ENCODE measurements at places on chromosomes 5 and 9. TPM values are rescaled to one million over a fixed set of nuclear protein-coding genes. Genes with fewer than 3 reads are reported as not detected.

GRCh38 chr9:37938121-37938891 lies 34.4 kb upstream of the SLC25A51 start:
- H3K27ac ChIP-seq = no peak overlapping the region
- H3K4me1 ChIP-seq = no peaks in the 10 kb centered on the region
- no peaks in the 10 kb centered on the region for H3K36me3 ChIP-seq
- DNase-seq = no peak

The WDR31 gene
- 0.76 TPM for total RNA-seq

GRCh38 chr9:90999425-91000397 lies 198.1 kb downstream of the SYK start:
- peak overlapping the region; percentile 21 for H3K27ac ChIP-seq
- no peaks in the 10 kb centered on the region for H3K4me1 ChIP-seq
- no peak overlapping the region for H3K4me3 ChIP-seq
- no peaks in the 10 kb centered on the region for H3K27me3 ChIP-seq
- H3K36me3 ChIP-seq = no peaks in the 10 kb centered on the region

GRCh38 chr9:89372230-89372816 lies 54.0 kb downstream of the SECISBP2 start:
- no peak overlapping the region for H3K4me3 ChIP-seq
- H3K4me1 ChIP-seq = peaks cover 6% of the 10 kb centered on the region
- peaks cover 11% of the 10 kb centered on the region for H3K36me3 ChIP-seq
- no peak for DNase-seq
- H3K27ac ChIP-seq = no peak overlapping the region

- H3K4me3 ChIP-seq = no peak overlapping the region
- H3K27me3 ChIP-seq = no peaks in the 10 kb centered on the region
- H3K36me3 ChIP-seq = no peaks in the 10 kb centered on the region
- DNase-seq = no peak
- H3K27ac ChIP-seq = no peak overlapping the region
These were observed 98.8 kb upstream of the NFIL3 start for GRCh38 chr9:91522481-91522880.

The GABRA1 gene
- total RNA-seq = 2.7 TPM

DNA sequence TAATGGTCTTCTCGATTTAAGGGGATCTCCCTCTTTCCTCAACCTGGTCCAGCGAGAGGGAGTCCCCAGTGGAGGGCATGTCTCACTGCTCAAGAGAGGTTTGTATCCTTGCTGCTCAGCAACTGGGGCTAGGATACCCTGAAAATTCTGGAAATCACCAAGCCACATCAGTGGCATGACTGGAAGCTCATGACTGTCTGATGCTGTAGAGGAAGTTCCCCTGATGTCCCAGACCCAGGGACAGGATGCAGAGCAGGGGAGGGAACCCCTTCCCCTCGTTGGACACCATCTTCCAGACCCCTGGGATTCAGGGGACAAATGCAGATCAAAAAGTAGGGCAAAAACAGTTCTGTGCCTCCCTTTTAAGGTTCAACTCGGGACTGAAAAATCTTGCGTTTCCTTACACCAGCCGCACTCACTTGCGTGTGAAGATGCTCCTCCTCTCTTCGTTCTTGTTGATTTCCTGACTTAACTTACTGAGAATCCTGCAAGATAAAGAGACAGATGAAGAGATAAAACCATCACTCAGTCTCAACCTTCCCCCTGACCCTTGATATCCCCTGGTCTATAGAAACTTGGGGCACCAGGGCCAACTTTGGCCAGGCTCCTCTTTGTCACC lies 22.1 kb downstream of the LCP2 start:
- no peaks in the 10 kb centered on the region for H3K27me3 ChIP-seq
- peak overlapping the region; percentile 86 for H3K27ac ChIP-seq
- DNase-seq = peak; percentile 63
- H3K4me1 ChIP-seq = peaks cover 32% of the 10 kb centered on the region
- H3K36me3 ChIP-seq = peaks cover 40% of the 10 kb centered on the region

DNA sequence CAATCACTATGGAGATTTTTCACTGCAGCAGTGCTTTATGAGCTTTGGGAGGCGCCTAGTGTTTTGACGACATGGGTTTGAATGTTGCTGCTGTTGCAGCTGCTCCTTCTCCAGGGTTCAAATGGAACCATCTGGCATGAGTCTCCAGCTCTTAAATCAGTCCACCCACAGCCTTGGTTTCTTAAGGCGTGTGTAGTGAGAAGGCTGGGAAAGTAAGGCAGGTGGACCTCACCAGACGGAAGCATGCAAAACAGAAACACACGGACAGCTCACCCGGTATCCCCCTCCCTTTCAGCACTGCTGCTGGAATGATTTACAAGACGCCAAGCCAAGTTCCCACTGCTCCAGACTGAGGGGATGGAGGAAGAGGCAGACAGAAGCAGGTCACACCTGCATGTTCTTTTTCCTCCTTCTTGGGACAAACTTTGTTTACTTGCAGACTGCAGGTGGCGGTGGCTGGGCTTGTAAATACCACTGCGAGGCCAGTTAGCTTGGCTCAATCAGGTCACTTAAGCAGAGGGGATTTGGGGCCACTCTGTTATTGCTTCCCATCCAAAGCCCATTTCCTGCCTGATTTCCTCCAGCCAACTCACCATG lies 47.4 kb downstream of the ADAM19 start:
- peak overlapping the region; percentile 40 for H3K27ac ChIP-seq
- H3K4me3 ChIP-seq = no peak overlapping the region
- no peaks in the 10 kb centered on the region for H3K36me3 ChIP-seq
- H3K27me3 ChIP-seq = no peaks in the 10 kb centered on the region
- DNase-seq = peak; percentile 27

DNA sequence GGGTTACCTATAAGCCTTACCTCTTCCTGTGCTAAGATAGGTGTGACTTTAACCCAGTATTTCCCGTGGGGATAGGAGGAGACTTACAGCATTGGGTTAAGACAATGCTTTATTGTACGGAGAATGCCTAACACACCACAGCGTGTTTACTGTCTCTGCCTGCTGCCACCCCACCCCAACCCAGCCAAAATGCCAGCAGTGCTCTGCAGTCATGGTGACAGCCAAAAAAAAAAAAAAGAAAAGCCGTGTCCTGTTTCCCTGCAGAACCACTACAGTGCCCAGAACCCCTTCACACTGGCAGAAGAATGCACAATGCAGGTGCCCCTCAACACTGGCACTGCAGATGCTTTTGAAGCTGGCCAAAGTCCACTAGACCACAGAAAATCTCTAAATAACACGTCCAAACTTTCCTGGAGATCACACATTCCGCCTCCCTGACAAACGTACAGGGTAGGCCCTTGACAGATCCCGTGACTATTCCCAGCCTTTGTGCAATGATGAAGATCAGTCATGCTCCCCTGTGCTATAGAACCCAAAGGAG lies 102.2 kb downstream of the SERINC5 start:
- no peak for DNase-seq
- H3K27ac ChIP-seq = no peak overlapping the region

DNA sequence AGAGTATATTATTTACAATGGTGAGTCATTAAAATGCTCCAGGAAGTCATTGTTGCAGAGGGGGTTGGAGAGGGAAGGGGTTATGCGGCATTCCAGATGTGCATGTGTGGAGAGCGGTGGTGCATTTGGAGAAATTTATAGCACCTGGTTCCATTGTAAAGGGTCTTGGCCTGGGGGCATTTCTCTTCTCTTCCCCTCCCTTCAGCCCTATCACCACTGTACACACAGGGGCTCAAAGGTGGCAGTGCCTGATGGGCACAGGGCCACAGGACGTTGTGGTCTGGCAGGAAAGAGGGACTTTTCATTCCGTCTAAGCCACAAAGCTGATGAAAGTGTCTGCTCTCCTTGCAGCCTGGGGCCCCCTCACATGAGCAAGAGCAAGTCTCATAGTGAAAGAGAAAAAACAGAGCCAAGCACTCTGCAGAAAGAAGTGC lies 442.4 kb upstream of the ZNF462 start:
- no peak overlapping the region for H3K4me3 ChIP-seq
- H3K27ac ChIP-seq = no peak overlapping the region
- no peaks in the 10 kb centered on the region for H3K4me1 ChIP-seq
- H3K27me3 ChIP-seq = no peaks in the 10 kb centered on the region

- no peaks in the 10 kb centered on the region for H3K36me3 ChIP-seq
- H3K27me3 ChIP-seq = peaks cover 11% of the 10 kb centered on the region
- H3K4me1 ChIP-seq = peaks cover 4% of the 10 kb centered on the region
- DNase-seq = no peak
- H3K27ac ChIP-seq = no peak overlapping the region
These were observed 55.7 kb downstream of the GGTA1 start for GRCh38 chr9:121443981-121444380.

- H3K36me3 ChIP-seq = peaks cover 50% of the 10 kb centered on the region
- H3K4me3 ChIP-seq = no peak overlapping the region
- no peak for DNase-seq
These were observed 141.0 kb downstream of the CDK5RAP2 start for GRCh38 chr9:120438836-120439546.

DNA sequence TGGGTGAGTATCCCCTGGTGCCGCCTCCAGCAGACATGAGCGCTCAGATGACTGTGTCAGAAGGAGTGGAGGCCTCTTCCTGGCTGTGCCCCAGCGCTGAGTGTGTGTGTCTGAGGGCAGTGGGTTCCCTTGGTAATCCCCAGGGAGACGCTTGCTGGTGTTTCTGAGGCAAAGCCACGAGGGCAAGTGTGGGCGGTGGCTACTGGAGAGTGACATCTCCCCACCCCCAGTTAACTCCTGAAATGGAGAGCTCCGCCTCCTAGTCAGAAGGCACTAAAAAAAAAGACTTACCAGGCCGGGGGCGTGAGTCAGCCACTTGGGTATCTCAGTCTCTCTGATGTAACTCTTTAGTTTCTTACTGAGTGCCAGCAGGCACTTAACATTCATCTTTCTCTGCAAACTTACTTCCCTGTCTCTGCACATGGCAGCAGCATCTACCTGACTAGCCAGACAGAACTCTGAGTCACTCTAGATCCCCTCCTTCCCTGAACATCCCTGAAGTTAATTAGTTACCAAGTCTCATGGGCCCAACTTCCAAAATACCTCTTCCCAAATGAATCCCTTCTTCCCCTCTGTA lies 19.3 kb downstream of the ORM2 start:
- no peak overlapping the region for H3K4me3 ChIP-seq
- H3K27me3 ChIP-seq = no peaks in the 10 kb centered on the region
- DNase-seq = no peak
- H3K4me1 ChIP-seq = no peaks in the 10 kb centered on the region

The PFN3 gene
- not detected for total RNA-seq

DNA sequence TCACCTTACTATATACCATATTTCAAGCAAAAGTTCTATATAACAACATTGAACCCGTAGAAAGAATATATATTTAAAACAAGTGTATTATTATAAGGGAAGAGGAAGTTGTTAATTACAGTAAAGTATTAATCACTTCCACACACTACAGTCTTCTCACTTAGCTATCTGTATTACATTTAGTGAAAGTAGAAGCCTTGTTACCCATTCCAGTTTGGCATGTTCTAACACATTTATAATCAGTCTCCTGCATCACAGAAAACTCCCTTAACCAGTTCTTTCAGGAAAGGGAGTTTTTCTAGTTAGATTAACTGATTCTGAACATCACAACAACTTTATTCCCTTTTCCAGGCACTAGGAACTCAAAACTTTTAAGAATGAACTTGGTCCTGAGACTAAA lies 6.9 kb downstream of the RAB14 start:
- H3K36me3 ChIP-seq = no peaks in the 10 kb centered on the region
- DNase-seq = no peak
- no peak overlapping the region for H3K4me3 ChIP-seq
- H3K27ac ChIP-seq = peak overlapping the region; percentile 48
- H3K4me1 ChIP-seq = peaks cover 5% of the 10 kb centered on the region
- no peaks in the 10 kb centered on the region for H3K27me3 ChIP-seq

- DNase-seq = no peak
- H3K27ac ChIP-seq = peak overlapping the region; percentile 66
- peaks cover 25% of the 10 kb centered on the region for H3K4me1 ChIP-seq
- no peak overlapping the region for H3K4me3 ChIP-seq
- H3K36me3 ChIP-seq = peaks cover 17% of the 10 kb centered on the region
These were observed 28.4 kb downstream of the PRRC2B start for GRCh38 chr9:131422241-131422792.

DNA sequence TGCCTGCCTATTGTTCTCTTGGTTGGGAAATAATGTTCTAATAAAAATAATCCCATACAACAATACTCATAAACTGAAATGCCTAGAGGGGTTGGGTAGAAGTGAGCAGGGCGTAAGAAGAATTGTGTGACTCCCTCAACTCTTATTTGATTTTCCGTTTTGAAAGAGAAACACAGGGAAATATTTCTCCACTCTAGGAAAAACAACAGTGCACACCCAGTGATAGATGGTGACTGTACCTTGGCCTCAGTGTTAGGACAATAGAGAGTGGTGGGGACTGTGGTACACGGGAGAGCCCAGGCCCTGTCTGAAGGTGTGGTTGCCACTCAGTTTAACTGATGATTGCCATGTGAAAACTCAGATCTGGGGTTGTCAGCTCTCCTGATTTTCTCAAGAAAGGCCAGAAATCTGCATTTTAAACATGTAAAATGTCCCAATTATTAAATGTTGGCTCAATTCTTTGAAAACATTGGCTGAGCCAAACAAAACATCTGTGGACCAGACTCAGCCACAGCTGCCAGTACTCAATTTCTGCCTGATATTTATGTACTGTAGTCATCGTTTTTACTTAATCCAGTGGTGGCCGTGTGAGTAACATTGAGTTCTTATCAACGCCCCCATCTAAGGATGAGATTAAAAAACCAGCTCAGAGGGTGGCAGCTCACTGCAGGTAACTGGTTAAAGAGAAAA lies 103.8 kb upstream of the ZNF618 start:
- no peak overlapping the region for H3K27ac ChIP-seq
- no peaks in the 10 kb centered on the region for H3K36me3 ChIP-seq
- H3K4me3 ChIP-seq = no peak overlapping the region
- DNase-seq = no peak
- H3K27me3 ChIP-seq = no peaks in the 10 kb centered on the region

The MRNIP gene
- total RNA-seq = 10.2 TPM

- H3K27me3 ChIP-seq = no peaks in the 10 kb centered on the region
- H3K4me1 ChIP-seq = no peaks in the 10 kb centered on the region
- H3K36me3 ChIP-seq = peaks cover 51% of the 10 kb centered on the region
- DNase-seq = no peak
- H3K4me3 ChIP-seq = no peak overlapping the region
These were observed 49.0 kb upstream of the FOXI1 start for GRCh38 chr5:170056561-170057267.

GRCh38 chr9:3916984-3917383 lies 382.9 kb downstream of the GLIS3 start:
- no peaks in the 10 kb centered on the region for H3K27me3 ChIP-seq
- no peaks in the 10 kb centered on the region for H3K36me3 ChIP-seq
- H3K4me3 ChIP-seq = no peak overlapping the region
- DNase-seq = no peak
- no peak overlapping the region for H3K27ac ChIP-seq
- no peaks in the 10 kb centered on the region for H3K4me1 ChIP-seq

DNA sequence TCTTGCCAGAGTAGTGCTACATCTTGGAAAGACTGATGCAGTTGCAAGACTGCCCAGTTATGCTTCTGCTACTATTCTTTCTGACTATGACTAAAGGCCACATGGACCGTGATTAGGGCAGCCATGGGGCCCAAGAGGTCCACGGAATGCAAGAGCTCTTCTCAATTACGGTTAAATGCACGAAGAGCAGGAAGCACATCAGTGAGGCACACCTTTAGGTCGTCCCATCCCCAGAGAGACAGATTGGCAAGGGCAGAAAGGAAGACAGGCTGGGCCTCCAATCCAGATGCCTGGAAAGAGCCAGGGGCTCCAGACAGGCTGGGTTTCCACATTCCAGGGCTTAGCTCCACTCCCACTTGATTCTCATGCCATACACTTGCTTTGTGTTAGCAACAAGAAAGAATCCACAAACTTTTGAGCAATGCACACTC lies 132.3 kb upstream of the SLIT3 start:
- H3K4me3 ChIP-seq = no peak overlapping the region
- no peaks in the 10 kb centered on the region for H3K36me3 ChIP-seq
- H3K4me1 ChIP-seq = no peaks in the 10 kb centered on the region
- H3K27ac ChIP-seq = no peak overlapping the region
- H3K27me3 ChIP-seq = no peaks in the 10 kb centered on the region

Measured in thymus (tissue), 14 donors.